ENCODE measurements at places on chromosomes 6 and 20. TPM values are rescaled to one million over a fixed set of nuclear protein-coding genes. Genes with fewer than 3 reads are reported as not detected.
A peak's percentile ranks its signal among the peaks of the same experiment; 100 is the strongest.

DNA sequence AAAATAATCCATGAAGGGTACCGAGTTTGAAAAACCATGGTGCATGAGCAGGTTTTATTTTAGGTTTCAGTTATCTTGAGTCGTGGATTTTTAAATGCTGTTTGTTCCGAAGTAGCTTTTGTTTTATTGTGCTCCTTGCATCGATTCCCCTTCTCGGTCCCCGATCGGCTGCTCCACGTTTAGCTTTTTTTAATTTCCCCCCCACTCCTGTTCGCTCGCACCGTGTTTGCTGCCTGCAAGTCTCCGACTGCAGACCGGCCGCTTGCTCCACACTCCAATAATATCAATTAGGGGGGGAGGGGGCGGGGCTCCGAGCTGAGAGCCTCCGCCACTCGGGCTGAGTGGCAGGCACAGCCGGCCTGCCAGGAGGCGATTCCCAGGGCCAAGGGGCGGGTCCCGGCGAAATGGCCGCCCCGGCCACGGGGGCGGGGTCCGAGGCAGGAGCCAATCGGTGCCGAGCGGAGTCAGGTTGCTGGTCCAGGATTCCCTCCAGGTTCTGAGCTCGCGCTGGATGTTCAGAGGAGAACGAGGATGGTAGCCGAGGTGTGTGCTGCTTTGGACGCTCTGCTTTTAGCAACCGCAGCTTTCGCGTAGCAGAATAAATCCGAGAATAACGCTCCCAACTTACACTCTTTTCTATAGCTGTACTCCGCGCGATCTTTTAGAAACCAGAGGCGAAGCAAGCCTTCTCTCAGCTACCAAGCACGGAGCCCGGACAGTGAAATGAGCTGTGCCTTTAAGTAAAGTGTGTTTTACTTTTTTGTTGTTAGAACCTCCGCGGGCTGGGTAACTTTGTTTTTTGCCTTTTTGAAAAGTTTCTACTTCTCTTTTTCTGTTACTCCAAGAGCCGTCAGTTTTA lies at the start of gene EPHA7:
EPHA7 (minus strand) TSS at position 256 of the 859 bp plus-strand sequence; CDS start at position 38, 218 bp downstream.
- DNase-seq = peak; percentile 93
- H3K36me3 ChIP-seq = no peaks in the 10 kb centered on the region
- peak within 1 kb of the TSS; percentile 42 for H3K4me3 ChIP-seq
- H3K27ac ChIP-seq = no peak within 1 kb of the TSS

GRCh38 chr20:31837896-31838397 lies 7.5 kb downstream of the FOXS1 start:
- no peak for DNase-seq
- no peaks in the 10 kb centered on the region for H3K36me3 ChIP-seq
- peaks cover 32% of the 10 kb centered on the region for H3K4me1 ChIP-seq
- no peak overlapping the region for H3K4me3 ChIP-seq
- H3K27me3 ChIP-seq = no peaks in the 10 kb centered on the region

GRCh38 chr20:39910536-39910935 lies 778.5 kb downstream of the MAFB start:
- no peak for DNase-seq
- H3K27me3 ChIP-seq = no peaks in the 10 kb centered on the region
- H3K4me3 ChIP-seq = no peak overlapping the region
- no peak overlapping the region for H3K27ac ChIP-seq
- H3K36me3 ChIP-seq = no peaks in the 10 kb centered on the region
- no peaks in the 10 kb centered on the region for H3K4me1 ChIP-seq

DNA sequence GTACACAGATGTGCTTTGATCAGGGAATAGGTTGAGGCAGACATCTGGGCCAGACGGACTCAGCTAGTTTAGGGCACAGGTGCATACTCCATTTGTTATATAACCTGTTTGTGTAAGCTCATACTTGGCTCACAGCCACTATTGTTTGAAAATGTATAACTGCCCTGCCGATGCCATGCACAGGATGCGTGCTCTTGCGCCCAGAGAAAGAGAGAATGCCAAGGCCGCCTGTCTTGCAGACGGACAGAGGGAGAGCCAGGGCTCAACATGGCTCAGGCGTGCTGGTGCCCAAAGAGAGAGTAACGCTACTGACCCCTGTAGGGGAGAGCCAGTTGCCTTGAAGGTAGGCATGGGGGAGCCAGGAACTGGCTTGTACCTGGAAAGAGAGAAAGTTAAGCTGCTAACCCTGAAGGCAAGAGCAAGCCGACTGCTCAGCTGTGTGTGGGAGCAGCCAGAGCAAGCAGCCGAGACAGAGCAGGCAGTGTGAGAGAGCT lies 57.7 kb downstream of the FAM229B start:
- H3K27ac ChIP-seq = no peak overlapping the region
- no peaks in the 10 kb centered on the region for H3K27me3 ChIP-seq
- H3K4me3 ChIP-seq = no peak overlapping the region
- H3K36me3 ChIP-seq = peaks cover 61% of the 10 kb centered on the region

DNA sequence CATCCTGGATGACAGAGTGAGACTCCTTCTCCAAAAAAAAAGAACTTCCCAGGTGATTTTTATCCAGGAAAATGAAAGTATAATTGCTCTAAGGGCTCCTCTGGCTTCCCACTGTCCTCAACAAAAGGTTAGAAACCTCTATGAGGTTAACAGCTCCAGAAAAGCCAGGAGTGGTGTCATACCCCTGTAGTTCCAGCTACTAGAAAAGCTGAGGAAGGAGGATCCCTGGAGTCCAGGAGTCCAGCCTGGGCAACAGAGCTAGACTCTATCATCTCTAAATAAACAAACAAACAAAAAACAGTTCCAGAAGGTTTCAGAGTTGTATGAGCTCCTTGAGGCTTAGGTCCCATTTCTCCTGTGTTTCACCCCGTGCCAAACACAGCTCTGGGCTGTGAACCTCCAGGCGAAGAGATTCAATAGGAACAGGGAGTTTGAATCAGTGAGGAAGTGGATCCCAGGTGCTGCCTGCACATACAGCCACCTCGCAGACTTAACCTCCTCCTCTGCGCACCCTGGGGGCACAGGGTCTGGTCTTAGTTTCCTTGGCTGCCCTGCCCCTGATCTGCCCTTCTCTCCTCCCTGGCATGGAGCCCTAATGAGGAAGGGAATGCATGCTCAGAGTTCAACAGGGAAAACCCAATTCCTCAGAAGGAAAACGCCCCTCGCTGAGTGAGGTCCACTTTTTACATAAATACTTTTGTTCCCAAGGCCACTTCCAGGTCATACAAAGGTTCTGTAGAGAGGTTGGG lies 31.0 kb downstream of the ZC3H12D start:
- DNase-seq = no peak
- peaks cover 39% of the 10 kb centered on the region for H3K4me1 ChIP-seq
- H3K36me3 ChIP-seq = no peaks in the 10 kb centered on the region
- H3K4me3 ChIP-seq = no peak overlapping the region
- peaks cover 8% of the 10 kb centered on the region for H3K27me3 ChIP-seq
- peak overlapping the region; percentile 79 for H3K27ac ChIP-seq

GRCh38 chr20:18986146-18986830 lies 172.7 kb downstream of the SCP2D1 start:
- H3K27me3 ChIP-seq = no peaks in the 10 kb centered on the region
- no peak for DNase-seq
- peak overlapping the region; percentile 3 for H3K27ac ChIP-seq
- no peaks in the 10 kb centered on the region for H3K36me3 ChIP-seq

- no peaks in the 10 kb centered on the region for H3K27me3 ChIP-seq
- no peaks in the 10 kb centered on the region for H3K36me3 ChIP-seq
- DNase-seq = no peak
- no peak overlapping the region for H3K4me3 ChIP-seq
Observed at GRCh38 chr20:61731363-61732181, 334.1 kb downstream of the TAF4 start.

DNA sequence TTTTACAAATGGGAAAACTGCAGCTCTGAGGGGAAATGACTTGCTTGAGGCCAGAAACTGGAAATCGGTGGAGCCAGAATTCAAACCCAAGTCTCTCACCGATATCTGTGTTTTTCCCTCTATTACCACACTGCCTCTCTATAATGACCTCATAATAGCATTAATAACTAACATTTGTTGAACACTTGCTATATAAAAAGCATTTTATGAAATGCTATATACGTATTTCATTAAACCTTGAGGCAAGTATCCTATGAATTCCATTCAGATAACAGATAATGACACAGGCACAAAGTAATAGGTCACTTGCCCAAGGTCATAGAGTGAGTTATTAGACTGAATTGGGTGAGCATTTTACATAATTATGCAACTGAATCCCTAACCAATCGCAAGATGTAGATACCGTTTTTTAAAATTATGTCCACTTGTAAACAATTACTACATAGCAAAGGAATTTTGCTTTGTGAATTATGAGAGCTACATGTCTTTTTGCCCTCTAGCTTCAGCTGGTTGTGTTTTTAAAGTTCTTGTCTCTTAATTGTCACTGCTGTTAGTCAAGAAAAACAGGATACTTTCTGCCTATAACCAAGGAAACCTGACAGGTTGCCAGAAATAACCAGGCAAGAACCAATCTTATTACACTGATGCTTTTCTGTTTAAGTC lies 4.7 kb downstream of the DSN1 start:
- peaks cover 9% of the 10 kb centered on the region for H3K4me1 ChIP-seq
- H3K27me3 ChIP-seq = no peaks in the 10 kb centered on the region
- peak overlapping the region; percentile 71 for H3K27ac ChIP-seq
- no peak overlapping the region for H3K4me3 ChIP-seq
- DNase-seq = no peak

- no peaks in the 10 kb centered on the region for H3K4me1 ChIP-seq
- H3K27me3 ChIP-seq = no peaks in the 10 kb centered on the region
- no peak overlapping the region for H3K4me3 ChIP-seq
- no peak overlapping the region for H3K27ac ChIP-seq
Observed at GRCh38 chr20:9482180-9482579, 32.2 kb upstream of the LAMP5 start.

- H3K27me3 ChIP-seq = no peaks in the 10 kb centered on the region
- H3K36me3 ChIP-seq = no peaks in the 10 kb centered on the region
- no peak overlapping the region for H3K27ac ChIP-seq
- no peaks in the 10 kb centered on the region for H3K4me1 ChIP-seq
Observed at GRCh38 chr20:52843425-52843824, 128.7 kb upstream of the TSHZ2 start.

- no peaks in the 10 kb centered on the region for H3K27me3 ChIP-seq
- H3K4me1 ChIP-seq = peaks cover 9% of the 10 kb centered on the region
- no peaks in the 10 kb centered on the region for H3K36me3 ChIP-seq
- DNase-seq = no peak
- no peak overlapping the region for H3K4me3 ChIP-seq
Observed at GRCh38 chr20:5667705-5668528, 82.3 kb upstream of the SHLD1 start.

DNA sequence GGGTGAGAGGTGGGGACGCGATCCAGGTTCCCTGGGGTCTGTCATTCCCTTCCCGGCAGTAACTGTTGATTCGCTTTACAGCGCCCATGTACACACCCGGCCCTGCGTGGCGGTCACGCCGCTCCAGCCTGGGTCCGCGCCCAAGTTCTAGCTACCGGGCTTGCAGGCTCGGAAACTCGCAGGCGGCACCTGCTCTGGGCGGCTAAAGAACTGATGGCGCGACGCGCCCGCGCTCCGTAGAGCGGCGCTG lies 1.4 kb upstream of the POU3F2 start:
- H3K27ac ChIP-seq = no peak overlapping the region
- H3K36me3 ChIP-seq = no peaks in the 10 kb centered on the region
- peak overlapping the region; percentile 58 for H3K4me3 ChIP-seq
- H3K27me3 ChIP-seq = peaks cover 80% of the 10 kb centered on the region
- DNase-seq = peak; percentile 73

GRCh38 chr20:25544311-25544710 lies 41.0 kb downstream of the NINL start:
- no peak overlapping the region for H3K27ac ChIP-seq
- H3K36me3 ChIP-seq = no peaks in the 10 kb centered on the region
- H3K27me3 ChIP-seq = no peaks in the 10 kb centered on the region
- no peak overlapping the region for H3K4me3 ChIP-seq
- peaks cover 21% of the 10 kb centered on the region for H3K4me1 ChIP-seq
- DNase-seq = no peak

GRCh38 chr20:41366546-41367392 lies at the start of gene EMILIN3:
Gene EMILIN3, minus strand, starts transcription at chr20:41366818. Its CDS starts 184 bp downstream, at chr20:41366634.
- peak within 1 kb of the TSS; percentile 10 for H3K4me3 ChIP-seq
- peaks cover 6% of the 10 kb centered on the region for H3K4me1 ChIP-seq
- peaks cover 42% of the 10 kb centered on the region for H3K27me3 ChIP-seq
- H3K27ac ChIP-seq = no peak within 1 kb of the TSS
- no peak for DNase-seq

DNA sequence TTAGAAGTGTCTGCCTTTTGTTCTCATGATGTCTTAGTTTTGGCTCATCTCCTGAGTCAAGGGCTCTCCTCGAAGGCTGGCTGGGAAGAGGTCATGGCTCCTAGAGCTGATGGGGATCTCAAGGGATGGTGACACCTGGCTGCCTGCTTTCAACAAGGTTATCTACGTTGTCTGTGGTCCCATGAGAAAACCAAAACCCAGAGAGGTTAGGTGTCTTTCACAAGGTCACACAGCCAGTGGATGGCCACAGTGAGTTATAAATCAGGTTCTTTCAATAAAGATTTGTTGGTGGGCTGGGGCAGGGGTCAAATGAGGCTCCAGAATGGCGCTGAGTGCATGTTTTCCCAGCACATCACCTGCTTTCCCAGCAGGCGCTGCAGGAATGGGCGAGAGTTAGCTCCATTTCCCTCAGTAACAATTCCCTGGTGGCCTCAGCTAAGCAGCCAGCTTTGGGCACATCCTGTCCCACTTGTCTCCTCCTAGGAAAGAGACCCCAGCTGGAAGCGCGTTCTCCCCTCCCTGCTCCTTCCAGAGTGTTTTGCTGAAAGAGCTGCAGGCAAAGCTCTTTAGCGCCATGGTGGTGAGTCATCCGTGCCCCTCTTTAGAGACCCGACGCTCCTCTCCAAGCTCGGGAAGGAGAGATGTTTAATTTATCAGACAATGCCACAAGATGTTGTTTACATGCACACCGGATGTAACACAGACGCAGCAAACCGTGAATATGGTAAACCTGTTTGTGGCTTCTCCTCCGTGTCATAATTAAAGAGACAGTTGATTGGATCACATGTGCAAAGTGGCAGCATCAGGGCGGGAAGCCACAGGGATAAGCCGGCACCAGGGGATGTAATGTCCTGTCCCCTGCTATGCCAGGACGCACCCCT lies 109.7 kb downstream of the LRFN2 start:
- no peak overlapping the region for H3K4me3 ChIP-seq
- no peaks in the 10 kb centered on the region for H3K36me3 ChIP-seq
- no peak for DNase-seq
- no peaks in the 10 kb centered on the region for H3K4me1 ChIP-seq
- H3K27me3 ChIP-seq = peaks cover 26% of the 10 kb centered on the region
- no peak overlapping the region for H3K27ac ChIP-seq

- H3K4me1 ChIP-seq = no peaks in the 10 kb centered on the region
- H3K27ac ChIP-seq = no peak overlapping the region
- no peaks in the 10 kb centered on the region for H3K36me3 ChIP-seq
- H3K4me3 ChIP-seq = no peak overlapping the region
- no peaks in the 10 kb centered on the region for H3K27me3 ChIP-seq
Observed at GRCh38 chr6:135675862-135676261, 175.6 kb upstream of the PDE7B start.

CLPSL2 gene
- not detected for total RNA-seq

VSX1 gene
- not detected for total RNA-seq

TCF15 gene
- 0.43 TPM for total RNA-seq

RAB22A gene
- total RNA-seq = 24.2 TPM

INSM1 gene
- total RNA-seq = not detected

PIGU gene
- total RNA-seq = 13.2 TPM
